ENCODE measurements at places on chromosomes 13 and 19.

DNA sequence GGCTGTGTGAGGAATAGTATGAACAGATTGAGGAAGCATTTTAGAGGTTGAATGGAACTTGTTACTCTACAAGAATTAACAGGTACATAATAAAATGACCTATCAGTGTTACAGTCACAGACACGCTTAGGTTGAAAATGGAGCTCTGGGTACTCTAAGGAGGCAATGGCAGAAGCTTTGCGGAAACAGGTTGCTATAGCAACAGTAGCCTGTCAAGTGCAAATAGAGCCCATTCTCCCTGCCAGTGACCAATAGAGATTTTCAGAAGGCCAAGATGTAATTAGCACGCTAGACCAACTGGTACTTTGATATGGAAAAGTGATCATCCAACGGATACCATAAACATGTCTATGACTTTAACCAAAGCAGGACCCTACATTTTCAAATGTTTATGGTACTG, 148.5 kb upstream of the FREM2 start:
- no peak for DNase-seq

GRCh38 chr19:39405958-39406655, 540 bp upstream of the ZFP36 start:
- DNase-seq: peak; percentile 61

DNA sequence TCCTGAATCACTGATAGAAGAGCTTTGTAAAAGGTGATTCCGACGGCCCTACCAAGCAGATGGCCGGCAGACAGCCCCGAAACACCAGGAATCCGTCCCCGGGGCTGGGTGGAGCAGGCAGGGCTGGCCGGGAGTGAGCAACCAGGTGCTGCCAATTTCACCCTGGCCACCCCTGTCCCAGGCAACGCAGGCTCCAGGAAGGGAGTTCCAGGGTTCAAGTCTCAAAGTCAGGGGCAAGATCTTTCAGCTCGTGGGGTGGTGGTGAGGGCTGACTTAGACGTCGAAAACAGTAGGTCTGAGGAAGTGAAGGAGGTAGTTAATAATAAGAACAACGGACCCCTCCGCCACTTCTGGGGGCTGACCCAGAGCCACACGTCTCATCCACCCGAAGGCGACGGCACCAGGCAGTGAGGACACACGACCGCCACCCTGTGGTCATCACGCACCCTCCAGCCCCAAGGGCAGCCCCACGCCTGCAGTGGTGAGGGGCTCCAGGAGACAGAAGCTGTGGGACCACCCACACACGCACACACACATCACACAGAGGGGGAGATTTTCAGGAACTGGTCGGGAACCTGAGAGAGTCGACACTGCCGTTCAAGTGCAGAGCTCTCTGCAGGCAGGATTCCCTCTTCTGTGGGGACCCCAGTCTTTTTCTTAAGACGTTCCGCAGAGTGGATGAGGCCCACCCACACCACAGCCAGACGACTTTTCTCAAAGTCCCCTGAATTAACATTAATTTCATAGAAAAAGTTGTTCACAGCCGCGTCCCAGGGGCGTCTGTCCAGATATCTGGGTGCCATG, 67.2 kb downstream of the SPACA7 start:
- no peak for DNase-seq

GRCh38 chr13:111947026-111947810, 119.7 kb upstream of the SOX1 start:
- DNase-seq: no peak

DNA sequence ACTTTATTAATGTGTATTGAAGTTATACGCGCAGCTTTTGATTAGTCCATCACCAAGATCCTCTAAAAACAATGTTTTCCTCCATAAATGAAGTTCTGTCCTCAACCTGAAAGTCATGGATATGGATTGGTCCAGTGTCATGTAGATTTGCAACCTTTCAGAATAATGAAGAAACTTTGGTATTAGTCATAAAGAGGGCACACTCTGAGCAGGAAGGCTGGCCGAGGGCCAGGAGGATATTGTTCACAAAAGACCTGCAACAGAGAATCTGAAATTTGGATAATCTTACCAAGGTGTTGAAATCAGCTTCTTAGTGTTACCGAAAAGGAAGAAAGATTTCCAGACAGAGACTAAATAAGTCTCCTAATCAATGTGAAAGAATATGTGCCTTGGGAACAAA, 20.7 kb downstream of the CLDN10 start:
- no peak for DNase-seq

- no peak for DNase-seq
Observed at GRCh38 chr13:25977216-25977615, 74.6 kb downstream of the SHISA2 start.

GRCh38 chr13:74346960-74347359, 212.8 kb upstream of the KLF12 start:
- no peak for DNase-seq

DNA sequence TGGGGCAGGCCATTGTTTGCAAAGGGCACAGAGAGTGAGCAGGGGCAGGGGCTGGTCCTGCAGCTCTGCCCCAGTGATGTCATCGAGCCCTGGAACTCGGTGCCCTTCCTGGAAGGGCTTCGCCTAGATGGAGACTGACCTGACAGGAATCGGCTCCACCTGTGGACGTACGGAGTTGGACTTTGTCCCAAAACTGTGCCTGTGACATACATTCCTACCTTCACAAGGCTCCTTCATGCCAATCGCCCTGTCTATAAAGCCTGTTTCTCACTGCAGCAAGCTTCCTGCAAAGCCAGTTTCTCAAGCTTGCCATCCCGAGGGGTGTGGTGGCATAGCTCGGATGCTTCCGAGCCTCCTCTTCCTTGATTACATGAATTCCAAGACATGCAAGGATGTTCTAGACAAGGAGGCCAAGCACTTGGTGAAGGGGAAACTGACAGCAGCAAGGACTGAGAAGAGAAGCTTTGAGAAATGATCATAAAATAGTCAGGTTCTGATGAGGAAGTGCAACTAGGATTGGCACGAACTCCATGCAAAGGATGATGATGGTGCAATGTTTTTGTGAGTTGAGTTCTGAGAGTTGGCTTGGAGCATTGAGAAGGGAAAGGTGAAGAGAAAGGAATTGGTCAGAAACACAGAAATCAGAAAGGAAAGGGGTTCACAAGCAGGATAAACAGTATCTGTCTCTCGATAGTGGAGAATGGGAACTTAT, 73.6 kb upstream of the STK24 start:
- no peak for DNase-seq

GRCh38 chr13:79386125-79386826, 19.8 kb downstream of the RBM26 start:
- DNase-seq: no peak

DNA sequence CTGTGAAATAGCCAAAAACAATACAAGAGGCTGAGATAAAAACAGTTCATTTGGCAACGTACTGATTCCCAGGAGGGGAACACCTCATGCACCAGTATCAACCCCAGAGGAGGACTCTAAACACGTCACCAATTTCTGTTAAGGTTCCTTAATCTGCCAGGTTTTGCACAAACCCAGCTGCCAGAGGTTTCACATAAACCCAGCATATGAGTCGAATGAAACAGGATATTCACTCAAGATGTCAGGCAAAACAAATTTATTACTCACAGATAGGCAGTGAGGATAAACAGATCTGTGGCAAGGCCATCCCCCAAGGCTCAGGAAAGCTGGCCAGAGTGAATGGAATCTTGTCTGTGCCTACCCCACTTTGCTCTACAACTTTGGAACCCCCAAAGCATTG, 210.9 kb downstream of the GPC5 start:
- no peak for DNase-seq

GRCh38 chr19:1250437-1251260, 2.3 kb downstream of the MIDN start:
- DNase-seq: peak; percentile 86

- no peak for DNase-seq
Observed at GRCh38 chr13:36829753-36830152, 10.7 kb downstream of the RFXAP start.

- no peak for DNase-seq
Observed at GRCh38 chr13:67183151-67183550, 47.0 kb downstream of the PCDH9 start.

GRCh38 chr19:30222992-30223865, 149.0 kb upstream of the ZNF536 start:
- DNase-seq: no peak

DNA sequence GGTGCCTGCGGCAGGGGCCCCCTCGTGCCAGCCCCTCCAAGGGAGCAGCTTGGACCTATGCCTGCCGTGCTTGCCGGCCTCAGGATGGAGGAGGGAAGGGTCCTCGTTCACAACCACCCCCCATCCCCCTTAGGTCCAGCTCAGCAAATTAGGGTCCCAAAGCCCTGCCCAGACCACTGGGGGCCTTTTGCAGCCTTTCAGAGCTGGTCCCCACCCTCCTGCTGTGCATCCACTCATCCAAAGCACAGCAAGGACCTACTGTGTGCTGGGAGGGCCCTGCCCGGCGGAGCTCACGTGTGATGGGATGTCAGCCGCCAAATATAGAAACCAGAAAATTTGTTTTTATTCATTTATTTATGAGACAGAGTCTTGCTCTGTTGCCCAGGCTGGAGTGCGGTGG, 16.5 kb upstream of the SLC7A10 start:
- no peak for DNase-seq

Measured in HuH-7.5 (cell line).